NCI-H69 (cell line): ENCODE measurements at places on chromosomes 7 and 10.

- no peak for DNase-seq
Measured at GRCh38 chr10:77463967-77464745, 173.5 kb downstream of the KCNMA1 start.

GRCh38 chr7:31939076-31939475, 131.1 kb downstream of the PDE1C start:
- DNase-seq: no peak

- DNase-seq: peak; percentile 74
Measured at GRCh38 chr7:55970561-55970960, 6.2 kb downstream of the NIPSNAP2 start.

DNA sequence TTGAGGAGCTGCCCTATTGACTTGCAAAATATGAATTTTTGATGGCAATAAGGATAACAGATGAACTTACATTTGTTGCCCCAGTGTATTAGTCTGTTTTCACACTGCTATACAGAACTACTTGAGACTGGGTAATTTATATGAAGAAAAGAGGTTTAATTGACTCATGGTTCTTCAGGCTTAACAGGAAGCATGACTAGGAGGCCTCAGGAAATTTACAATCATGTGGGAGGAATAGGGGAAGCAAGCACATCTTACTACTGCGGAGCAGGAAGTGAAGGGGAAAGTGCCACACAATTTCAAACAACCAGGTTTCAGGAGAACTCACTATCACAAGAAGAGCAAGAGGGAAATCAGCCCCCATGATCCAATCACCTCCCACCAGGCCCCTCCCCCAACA, 57.9 kb downstream of the ZNF22 start:
- DNase-seq: no peak

DNA sequence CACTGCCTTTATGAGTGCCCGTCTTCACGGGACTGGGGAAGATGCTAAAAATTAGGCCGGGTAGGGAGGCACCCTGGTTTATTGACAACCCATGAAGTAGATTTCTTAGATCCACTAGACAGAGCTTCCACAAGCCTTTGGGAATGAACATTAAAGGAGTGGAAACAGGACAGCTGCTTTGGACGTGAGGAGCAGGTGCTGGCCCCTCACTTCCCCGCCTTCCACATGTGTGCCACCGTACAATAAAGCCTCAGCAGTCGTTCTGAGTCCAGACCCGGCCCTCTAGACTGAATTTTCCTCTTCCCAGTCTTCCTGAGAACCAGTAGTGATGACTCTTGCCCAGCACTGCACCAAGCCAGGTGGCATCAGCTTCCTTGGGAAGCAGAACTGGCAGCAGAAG, 282.4 kb downstream of the CELF2 start:
- no peak for DNase-seq

GRCh38 chr10:60717852-60718251, 60.4 kb upstream of the CDK1 start:
- DNase-seq: peak; percentile 6

GRCh38 chr7:128974241-128974934, 36.7 kb downstream of the IRF5 start:
- DNase-seq: no peak

- DNase-seq: no peak
Measured at GRCh38 chr10:3816995-3817394, 32.0 kb upstream of the KLF6 start.

GRCh38 chr7:99219185-99219767, 11.4 kb upstream of the KPNA7 start:
- DNase-seq: no peak

- DNase-seq: peak; percentile 27
Measured at GRCh38 chr10:100739517-100740368, 5.6 kb upstream of the PAX2 start.

DNA sequence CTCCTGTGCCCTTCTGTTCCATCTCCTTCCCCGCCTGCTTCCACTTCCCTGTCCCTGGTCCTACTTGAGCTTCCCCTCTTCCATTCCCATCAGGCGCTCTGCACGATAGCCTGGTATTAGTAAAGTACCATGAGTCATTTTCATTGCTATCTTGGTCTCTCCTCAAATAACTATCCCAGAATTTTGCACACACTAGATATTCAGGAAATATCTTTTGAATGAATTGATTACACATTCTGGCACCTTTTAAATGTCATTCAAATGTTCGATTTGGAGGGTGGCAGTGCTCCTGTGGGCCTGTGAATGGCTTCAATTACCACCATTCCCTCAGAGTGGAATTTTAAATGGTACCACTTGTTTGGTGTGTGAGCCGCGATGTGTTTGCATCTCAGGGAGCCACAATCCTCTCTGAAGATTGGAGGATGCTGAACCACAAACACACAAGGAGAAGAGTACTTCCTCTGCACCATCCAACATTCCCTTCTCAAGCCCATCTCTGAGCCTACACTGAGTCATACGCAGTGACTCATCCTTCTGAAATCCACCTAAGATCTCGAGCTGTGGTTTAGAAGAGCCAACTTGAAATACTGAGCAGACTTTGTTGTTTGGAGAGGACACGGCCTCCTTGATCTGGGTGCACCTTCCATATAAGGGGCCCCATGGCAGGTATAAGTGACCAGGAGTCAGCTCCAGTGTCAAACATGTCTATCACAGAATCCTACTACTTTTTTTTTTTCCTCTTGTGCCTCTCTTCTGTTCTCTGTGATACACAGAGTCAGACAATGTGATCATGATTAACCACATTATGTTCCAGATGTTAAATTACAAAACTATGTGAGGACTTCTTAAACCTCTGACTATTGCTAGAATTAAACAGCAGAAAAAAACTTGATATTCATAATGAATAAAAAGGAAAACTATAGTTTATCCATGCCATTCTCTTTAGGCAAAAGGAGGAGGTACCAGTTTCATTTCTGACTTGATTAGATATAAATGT, 81.9 kb downstream of the BMPER start:
- DNase-seq: no peak

- DNase-seq: peak; percentile 35
Measured at GRCh38 chr7:39033885-39034624, 56.3 kb downstream of the POU6F2 start.

GRCh38 chr10:18501629-18502028, 149.8 kb downstream of the NSUN6 start:
- DNase-seq: no peak

- no peak for DNase-seq
Measured at GRCh38 chr10:21217748-21218367, 307.6 kb downstream of the SKIDA1 start.

GRCh38 chr7:31775556-31775955, 88.5 kb downstream of the PPP1R17 start:
- DNase-seq: no peak

- DNase-seq: no peak
Measured at GRCh38 chr7:51666751-51667150, 350.1 kb upstream of the COBL start.

- peak; percentile 32 for DNase-seq
Measured at GRCh38 chr7:30068117-30068516, 39.9 kb downstream of the PLEKHA8 start.

DNA sequence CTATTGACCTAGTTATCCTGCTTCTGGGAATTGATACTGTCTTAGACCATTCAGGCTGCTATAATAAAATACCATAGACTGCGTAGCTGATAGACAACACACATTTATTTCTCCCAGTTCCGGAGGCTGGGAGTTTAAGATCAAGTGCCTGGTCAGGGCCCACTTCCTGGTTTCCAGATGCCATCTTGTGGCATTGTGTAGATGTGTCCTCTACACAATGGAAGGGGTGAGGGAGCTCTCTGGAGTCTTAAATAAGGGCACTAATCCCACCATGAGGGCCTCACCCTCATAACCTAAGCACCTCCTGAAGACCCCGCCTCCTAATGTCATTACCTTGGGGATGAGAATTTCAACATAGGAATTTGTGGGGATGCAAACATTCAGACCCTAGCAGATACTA, 62.4 kb downstream of the SLC35B4 start:
- peak; percentile 79 for DNase-seq

DNA sequence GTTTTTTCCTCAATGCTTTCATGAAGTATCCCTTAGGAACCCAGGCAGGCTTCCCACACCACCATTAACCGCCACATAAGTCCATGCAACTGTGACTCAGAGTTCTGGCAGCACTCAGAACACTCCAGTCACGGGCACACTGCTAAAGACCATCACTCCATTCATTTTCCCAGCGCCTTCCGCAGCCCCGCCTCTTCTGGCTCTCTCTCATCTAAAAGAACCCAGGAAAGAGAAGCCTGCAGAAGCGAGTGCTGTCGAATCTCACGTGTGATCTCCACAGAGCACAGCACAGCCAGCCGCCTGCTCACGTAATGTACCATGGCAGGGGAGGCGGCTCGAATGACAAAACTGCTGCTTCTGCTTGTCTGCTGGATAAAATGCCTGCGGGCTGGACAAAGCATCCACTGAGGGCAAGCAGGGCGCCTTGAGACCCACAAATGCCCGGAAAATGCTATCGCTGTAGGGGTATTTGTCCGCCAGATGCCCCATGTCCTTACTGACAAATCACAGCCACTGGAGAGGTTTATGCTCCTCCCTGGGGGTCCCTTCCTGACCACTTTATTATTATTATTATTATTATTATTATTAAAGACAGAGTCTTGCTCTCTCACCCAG, 1.8 kb downstream of the PSMG3 start:
- DNase-seq: peak; percentile 40

DNA sequence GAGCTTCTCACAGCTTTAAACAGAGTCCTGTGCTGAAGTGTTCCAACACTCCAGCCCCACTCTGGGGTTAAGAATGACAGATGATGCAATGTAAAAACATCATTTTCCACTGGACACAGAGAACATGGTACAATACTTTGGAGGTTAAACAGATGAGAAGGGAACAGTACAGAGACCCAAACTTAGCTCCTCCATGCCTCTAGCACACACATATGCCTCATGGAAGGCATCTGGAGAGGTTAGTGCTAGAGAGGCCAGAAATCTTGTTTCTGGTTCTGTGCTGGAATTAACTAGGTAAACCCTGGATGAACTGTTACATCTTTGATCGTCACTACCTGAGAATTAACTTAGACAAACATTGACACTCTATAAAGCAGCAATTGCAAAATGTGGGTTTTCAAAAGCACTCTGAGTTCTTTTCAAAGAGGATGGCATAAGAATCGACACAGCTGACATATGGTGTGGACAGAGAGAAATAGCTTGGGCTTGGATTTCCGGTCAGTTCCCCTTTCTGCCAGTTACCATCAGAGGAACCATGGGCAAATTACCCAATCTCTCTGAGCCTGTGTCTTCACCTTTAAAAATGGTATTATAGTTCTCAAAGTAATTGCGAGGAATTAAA, 81.9 kb downstream of the KCNMA1 start:
- DNase-seq: no peak

DNA sequence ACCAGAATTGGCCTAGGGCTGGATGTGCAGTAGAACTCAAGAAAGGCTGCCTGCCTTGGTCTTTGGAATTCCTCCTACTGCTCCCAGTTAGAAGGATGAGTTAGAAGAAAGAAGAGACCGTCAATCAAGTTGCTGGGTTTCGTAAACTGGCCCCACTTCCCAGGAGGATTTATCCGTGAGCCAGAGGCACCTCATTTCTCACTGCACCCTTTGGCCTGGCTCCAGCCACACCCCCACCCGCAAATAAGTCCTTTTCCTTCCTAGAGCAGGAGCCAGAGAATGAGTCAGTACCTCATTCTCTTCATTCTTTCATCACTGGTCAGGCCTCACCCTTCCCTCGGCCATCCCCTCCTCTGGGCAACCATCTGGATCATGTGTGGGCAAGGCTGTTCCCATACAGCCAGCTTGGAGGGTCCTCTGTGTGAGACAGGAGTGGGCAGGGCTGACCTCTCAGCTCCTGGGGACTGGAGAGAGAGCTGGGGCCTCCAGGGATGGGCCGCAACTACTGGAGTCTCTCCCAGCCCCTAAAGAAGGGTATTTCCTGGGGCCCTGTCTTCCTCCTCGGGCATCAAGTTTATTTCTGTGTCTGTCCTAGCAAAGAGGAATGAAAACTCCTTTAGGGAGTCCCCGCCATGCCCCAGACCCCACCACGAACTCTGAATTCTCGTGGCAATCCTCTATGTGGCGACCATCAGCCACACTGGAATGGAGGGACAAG, 87.2 kb upstream of the DUSP5 start:
- no peak for DNase-seq

DNA sequence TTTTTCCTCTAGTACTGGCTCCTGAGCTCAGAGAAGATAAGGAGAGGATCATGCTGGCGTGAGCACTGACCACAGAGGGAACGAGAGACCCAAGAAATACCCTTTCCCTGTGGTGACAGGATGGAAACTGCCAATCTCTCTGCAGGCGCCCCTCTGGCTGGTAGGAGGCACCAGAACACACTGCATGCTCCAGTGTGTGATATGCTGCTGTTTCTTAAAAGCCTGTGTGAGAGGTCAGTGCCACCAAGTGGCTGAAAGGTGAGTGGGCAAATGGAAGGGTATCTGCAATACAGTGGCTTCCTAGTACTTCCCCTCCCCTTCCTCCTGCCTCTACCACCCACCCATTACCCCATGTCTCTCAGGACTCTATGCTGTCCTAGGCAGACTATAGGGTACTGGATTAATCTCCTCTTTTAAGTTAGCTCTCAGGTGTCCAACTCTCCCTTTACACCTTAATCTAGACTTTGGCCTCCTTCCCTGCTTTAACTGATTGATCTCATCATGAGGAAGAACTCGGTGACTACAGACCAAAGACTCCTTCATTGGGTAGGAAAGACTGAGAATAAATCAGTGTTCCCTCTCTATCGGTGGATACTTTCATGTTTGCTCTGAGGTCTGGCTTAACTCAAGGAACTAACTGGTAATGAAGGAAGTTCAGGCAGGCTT, 283.6 kb downstream of the ADRA2A start:
- DNase-seq: peak; percentile 18

DNA sequence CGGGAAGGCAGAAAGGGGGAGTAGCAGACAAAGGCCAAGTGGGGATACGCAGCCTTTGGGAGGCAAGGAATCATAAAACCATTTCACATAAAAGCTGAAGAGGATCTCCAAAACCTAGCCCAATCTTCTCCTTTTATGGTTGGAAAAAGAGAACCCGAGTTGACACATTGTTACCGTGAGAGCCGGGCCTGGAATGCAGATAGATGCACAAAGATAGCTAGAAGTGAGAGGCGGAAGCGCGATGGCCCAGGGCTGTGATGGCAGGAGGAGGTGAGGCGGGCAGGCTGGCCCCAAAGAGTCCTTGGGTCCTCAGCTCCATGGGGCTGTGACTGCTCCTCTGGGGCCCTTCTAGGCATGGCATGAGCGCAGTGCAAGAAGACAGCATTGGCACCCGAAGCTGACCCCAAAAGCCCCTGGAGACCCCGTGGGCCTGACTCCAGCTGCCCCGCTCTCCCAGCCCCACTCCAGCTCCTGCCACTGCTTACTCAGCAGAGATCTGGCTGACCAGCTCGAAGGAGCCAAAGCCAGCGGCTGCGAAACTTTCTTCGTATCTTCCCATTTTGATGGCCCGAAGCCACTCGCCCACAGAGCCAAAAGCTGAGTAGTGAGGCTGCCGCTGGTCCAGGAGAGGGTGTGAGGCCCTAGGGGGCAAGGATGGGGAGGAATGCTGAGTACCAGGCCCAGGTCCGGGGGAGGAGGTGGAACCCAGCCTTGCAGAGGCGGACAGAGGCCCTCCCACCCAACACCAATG, 22.5 kb downstream of the EPHB4 start:
- DNase-seq: no peak

DNA sequence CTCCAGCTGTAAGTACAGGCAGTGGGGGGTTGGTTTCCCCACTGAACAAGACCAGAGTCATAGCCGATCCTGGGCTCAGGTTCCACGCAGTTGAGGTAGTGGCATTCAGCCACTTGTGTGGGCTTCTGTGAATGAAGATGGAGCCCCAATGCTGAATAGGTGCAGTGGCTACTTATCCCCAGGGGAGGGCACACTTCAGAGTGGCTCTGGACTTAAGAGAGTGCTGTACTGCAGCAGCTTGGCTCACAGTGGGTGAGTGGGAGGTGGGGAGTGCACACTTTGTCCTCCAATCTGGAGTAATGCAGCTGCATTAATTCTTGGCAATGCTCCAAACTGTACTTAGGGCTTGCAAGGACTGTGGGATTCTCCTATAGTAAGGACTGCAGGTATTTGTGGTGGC, 81.9 kb downstream of the BUB3 start:
- peak; percentile 61 for DNase-seq
